ENCODE measurements at places on chromosomes 5 and 9.

DNA sequence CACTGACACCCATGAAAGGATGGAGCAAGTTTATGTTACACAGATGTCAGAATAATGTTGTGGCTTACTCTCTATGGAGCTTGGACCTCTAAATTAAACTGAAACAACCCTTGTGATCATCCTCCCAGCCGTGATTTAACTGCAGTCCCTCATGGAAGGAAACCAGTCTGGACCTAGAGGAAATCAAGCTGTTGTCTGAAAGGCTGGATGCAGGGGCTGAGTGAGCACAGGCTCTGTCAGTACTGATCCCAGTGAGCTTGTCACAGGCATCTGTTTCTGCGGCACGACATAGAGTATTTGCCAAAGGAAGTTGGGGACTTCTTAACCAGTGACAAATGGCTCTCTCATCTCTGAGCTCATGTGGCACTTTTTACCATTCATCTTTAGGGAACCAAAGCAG is 282.9 kb upstream of the MAP3K1 start:
- DNase-seq: no peak

GRCh38 chr5:170642776-170643436 is 139.1 kb downstream of the KCNIP1 start:
- DNase-seq: no peak

DNA sequence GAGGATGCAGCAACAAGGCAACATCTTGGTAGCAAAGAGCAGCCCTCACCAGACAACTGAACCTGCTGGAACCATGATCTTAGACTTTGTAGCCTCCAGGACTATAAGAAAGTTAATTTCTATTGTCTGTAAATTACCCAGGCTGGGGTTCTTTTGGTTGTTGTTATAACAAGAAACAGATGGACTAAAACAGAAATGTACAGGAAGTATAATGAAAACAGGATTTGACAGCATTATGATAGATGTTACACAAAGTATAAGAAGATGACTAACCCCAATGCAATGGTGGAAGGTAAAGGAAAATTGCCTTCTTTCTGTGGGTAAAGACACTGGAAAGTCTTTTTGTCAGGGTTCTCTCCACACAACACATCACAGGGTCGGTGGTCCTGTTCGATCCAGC is 204.2 kb downstream of the SGCD start:
- no peak for DNase-seq

GRCh38 chr9:114900942-114901802 is 29.2 kb downstream of the TNFSF8 start:
- no peak for DNase-seq

- no peak for DNase-seq
Measured at GRCh38 chr9:132681561-132681960, 11.3 kb downstream of the GTF3C4 start.

GRCh38 chr9:26243726-26244125 is 565.5 kb upstream of the TUSC1 start:
- DNase-seq: no peak

DNA sequence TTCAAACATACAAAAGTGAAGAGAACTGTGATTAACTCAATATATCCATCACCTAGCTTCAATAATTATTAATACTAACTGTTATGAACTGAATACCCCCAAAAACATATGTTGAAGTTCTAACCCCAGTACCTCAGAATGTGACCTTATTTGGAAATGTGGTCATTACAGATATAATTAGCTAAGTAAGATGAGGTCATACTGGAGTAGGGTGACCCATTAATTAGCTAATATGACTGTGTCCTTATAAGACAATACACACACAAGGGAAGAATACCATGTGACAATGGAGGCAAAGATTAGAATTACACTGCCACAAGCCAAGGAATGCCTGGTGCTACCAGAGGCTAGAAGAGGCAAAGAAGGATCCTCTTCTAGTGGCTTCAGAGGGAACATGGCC is 7.8 kb downstream of the RRAGA start:
- DNase-seq: no peak

GRCh38 chr5:170266570-170267381 is 30.8 kb downstream of the LCP2 start:
- peak; percentile 43 for DNase-seq

DNA sequence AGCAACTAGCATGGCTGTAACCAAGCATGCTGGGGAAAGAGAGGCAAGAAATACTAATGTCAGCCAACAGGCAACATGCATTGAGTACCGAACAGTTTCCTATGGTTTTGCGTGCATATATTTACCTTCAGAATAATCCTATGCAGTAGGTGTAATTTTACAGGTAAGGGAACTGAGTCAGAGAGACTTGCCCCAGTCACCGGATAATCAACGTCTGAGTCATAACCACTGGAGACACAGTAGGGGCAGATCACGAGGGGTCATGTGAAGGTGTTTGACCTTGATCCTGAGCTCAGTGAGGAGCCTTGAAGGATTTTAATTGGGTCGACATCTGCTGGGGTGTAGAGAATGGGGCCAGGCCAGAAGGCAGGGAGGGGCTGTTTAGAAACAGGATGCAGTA is 13.4 kb upstream of the TSC1 start:
- no peak for DNase-seq

DNA sequence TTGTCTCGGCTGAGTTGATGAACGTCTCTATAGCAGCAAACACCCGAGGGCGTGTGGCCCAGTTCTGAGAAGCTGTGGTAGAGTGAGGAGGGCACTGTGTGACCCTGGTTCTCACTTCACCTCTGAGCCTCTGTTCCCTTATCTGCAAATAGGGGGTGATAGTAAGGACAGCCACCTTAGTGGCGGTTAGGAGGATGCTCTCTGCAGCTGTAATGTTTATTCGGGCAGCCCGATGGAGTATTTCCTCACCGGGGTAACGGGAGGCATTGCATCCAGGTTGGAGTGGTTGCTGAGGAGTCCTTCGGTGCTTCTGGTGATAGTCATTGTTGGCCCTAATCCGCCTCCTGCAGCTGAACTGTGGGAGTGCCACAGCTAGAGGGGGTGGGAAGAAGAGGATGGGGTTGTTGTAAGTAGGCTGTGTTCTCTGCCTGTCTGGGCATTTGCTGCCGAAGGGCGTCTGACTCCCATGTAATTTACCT is 13.9 kb downstream of the PRRC2B start:
- DNase-seq: no peak

DNA sequence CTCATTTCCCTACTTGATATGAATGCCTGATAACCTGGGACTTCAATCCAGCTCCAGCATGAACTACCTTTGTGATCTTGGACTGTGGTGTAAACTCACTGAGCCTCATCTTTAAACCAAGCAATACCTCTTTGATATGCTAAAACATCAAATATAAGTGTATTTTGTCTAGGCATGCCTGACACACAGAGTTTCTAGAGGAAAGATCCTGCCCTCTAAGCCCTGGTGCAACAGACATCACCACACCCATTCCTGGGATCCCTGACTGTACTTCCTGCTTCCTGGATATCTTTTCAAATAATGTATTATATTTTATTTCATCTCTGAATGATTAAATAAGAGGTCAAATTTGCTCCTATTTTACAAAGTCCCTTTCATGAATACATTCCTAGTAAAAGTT is 55.8 kb downstream of the ANXA2R start:
- no peak for DNase-seq

DNA sequence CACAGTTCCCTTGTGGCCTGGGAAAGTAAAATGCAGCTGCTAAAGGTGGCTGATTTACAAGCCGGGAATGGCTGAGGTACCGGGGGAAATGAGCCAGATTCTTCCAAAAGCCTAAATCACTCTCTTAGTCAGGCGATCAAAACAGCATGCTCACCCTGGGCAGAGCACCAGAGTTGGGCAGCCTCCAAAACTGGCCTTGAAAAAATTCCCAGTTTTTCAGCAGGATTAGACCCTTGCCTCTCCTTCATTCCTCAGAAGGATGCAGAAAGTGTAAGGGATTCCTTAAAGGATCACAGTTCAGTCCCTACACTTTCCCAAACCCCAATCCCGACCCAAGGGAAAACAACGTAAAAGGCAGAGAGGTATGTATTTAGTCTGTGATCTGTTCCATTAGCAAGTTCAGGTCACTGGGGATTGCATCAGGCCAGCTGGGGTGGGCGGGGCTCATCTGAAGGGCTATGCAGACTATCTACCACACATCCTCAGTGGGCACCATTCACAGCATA is 16.9 kb downstream of the TMEM174 start:
- no peak for DNase-seq

GRCh38 chr5:1467341-1468246 is 22.4 kb upstream of the SLC6A3 start:
- DNase-seq: no peak

DNA sequence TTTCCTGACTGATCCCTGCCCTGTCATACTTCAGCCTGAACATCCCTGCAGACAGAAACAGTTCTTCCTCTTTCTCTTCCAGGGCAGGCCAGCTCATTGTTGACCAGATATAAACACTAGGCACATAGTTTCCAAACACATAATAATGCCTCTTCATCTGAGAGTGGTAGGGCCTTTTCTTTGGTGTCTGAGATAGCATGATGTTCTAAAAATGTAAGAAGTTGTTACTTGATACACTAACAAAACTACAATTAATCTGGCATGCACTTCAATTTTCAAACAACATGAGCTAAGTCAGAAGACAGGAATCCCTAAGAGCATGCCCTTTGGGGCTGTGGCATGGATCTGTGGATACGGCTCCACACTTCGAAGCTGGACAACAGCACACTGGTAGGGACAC is 246.6 kb downstream of the SPOCK1 start:
- DNase-seq: no peak

DNA sequence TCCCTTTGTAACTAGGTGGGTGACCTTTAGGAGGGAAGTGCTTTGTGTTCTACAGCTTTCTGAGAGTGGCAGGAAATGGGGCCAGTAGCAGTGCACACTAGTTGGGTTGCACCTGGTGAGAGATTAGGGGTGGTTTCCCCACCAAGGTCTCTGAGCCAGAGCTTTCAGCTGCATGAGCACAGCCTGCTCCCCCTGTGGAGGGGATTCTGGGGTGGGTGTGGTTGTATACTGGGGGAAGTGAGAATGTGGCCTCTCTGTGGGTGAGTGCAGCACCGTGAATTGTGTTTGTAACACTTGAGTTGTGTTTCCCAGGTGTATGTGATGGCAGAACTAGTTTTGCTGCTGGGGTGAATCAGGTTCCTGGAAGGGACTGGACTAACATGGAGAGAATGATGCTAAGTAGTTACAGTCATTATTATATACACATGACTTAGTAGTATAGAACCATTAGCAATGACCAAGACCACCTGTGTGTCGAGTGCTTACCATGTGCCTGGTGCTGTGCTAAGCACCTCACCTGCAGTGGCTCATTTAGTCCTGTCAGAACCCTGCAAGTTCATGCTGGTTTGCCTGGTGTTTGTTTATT is 11.8 kb upstream of the CXXC5 start:
- DNase-seq: peak; percentile 91

DNA sequence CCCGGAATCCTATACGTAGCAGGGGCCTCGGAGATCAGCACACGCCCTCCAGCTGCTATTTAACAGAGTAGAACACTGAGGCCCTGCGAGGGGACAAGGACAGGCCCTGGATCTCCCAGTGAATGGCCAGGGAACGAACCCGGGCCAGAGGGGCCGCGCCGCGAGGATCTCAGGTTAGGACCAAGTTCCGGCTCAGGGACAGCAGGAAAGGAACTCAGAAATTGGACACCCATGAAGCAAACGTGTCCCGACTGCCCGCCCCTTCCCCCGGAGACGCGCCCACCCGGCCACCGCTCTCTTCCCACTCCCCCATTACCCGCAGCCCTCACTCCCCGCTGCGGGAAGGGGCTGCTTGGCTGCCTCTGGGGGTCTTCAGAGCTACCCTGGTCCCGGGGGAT is 1.0 kb upstream of the FOXE1 start:
- DNase-seq: no peak

DNA sequence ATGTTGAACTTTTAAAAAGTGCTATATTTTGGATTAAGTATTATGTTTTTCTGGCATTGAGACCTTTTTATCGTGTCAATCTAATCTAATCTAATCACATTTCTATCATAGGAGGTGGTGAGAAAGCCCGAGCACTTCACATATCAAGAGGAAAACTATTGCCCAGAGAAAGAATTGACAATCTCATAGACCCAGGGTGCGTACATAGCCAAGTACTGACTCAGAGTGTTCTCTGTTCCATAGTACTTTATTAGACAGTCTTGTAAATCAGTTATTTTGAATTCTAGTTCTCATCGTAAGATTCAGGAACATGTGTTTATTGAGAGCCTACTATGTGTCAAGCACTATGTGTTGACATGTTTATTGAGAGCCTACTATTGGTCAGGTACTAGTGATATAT is 9.0 kb downstream of the MCCC2 start:
- DNase-seq: no peak

- no peak for DNase-seq
Measured at GRCh38 chr5:10699281-10699874, 61.7 kb downstream of the DAP start.

GRCh38 chr5:75361310-75361709 is 24.3 kb downstream of the HMGCR start:
- DNase-seq: no peak

DNA sequence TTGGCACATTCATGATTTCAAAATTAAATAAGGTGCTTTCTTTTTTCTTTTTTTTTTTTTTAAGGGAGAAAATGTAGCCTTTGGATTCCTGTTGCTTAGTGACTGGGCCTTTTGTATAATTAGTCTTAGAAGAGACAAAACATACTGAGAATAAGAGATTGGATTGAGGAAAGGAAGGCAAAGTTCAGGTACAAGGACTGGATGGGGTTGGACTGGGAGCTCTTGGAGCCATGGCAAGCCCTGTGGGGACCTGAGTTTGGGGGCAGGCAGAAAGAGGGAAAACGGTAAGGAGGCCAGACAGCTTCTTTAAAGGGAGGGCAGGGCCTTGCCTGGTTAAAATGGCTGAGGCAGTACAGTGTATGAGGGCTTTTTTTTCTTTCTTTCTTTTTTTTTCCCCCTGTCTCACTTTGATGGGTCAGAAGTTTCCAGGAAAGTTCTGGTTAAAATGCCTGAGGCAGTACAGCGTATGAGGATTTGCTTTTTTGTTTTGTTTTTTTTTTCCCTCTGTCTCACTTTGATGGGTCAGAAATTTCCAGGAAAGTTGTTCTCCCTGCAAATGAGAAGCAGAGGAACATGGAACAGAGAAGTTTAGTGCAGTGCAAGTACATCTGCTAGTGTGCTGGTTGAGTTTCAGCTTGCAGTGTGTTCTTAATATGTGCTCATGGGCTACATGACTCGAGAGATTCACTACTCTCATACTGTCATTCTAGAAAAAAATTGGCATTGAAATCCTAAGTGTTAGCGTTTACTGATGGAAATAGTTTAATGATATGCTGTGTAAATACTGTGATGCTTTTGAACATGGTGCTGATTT is 16.8 kb downstream of the SNX18 start:
- no peak for DNase-seq

- DNase-seq: no peak
Measured at GRCh38 chr5:10307206-10308148, at the start of gene CMBL. CMBL (minus strand) TSS chr5:10307902; CDS start chr5:10290762, 17,140 bp downstream.

DNA sequence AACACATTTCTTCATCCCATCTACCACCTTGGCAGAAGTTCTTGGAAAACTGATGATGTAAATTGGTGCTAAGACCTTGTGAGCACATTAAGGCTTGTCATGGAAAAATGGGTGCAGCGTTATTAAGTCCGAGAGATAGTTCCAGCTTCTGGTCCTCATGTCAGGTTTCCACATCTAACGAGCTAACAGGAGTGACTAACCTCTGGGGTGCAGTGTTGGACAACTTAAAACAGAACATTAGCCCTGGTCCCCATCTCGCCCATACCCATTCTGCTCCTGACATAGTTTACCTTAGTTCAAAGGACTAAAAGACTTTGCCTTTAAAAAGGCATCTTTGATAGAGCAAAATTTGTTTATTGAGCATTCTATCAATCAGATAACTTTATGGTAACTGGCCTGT is 128.0 kb downstream of the SLC1A3 start:
- DNase-seq: no peak

Measured in DND-41 (cell line).